ENCODE measurements at places on chromosomes 3 and 15.

DNA sequence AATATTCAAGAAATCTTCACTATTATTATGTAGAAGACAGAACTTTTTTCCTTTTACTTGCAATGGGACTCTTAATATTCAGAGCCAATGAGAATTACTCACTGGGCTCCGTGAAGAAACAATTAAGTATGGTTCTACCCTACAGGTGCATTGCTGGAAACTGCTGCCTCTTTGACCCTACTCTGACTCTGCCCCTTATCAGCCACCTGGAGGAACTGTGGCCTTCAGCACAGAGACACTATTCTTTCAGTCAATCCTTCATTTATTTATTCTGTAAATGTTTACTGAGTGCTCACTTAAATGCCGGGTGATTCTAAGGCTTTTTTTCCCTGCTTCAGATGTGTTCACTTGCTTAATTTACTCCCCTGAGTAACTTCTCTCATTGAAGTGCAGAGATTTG, 163.2 kb downstream of the SYNPR start:
- DNase-seq = no peak

- DNase-seq = peak; percentile 32
Observed at GRCh38 chr15:68191555-68191954, 13.6 kb downstream of the CALML4 start.

GRCh38 chr3:81911221-81911620, 149.8 kb upstream of the GBE1 start:
- DNase-seq = no peak

DNA sequence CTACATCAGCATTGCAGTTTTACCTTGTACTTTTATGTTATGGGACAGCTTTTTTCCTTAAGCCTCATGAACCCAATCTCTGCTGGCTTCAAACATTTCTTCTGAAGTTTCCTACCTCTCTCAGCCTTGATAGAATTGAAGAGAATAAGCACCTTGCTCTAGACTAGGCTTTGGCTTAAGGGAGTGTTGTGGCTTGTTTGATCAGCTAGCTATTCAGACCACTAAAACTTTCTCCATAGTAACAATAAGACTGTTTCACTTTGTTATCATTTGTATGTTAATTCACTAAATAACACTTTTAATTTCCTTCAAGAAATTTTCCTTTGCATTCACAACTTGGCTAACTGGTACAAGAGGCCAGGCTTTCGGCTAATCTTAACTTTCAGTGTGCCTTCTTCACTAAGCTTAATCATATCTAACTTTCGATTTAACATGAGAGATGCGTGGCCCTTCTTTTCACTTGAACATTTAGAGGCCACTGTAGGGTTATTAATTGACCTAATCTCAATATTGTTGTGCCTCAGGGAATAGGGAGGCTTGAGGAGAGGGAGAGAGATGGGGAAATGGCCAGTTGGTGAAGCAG, 8.1 kb upstream of the TIGIT start:
- DNase-seq = no peak

GRCh38 chr3:175338775-175339535, 479.8 kb downstream of the NAALADL2 start:
- no peak for DNase-seq

- DNase-seq = no peak
Observed at GRCh38 chr3:53346514-53346913, 829 bp downstream of the DCP1A start.

GRCh38 chr3:14803981-14804834, 14.6 kb upstream of the FGD5 start:
- DNase-seq = no peak

- no peak for DNase-seq
Observed at GRCh38 chr3:45487508-45487907, 99.1 kb downstream of the LARS2 start.

GRCh38 chr15:95946241-95946640, 384.3 kb upstream of the NR2F2 start:
- DNase-seq = no peak

DNA sequence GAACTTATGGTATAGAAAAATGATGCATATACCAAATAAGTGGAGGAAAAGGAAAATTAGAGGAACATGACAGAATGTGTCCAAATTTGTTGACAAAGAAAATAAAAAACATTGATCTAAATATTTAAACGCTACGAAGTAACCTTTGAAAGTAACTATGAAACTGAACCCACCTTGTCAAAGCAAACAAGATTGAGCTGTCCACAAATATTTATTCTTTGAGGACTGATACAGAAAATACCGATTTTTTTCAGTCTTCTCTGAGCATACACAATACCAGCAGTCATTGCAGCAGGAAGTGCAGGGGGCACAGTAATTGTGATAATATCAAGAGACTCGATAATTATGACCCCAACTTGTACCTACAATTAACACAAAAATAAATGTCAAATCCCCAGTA, 40.0 kb downstream of the ATP13A3 start:
- no peak for DNase-seq

DNA sequence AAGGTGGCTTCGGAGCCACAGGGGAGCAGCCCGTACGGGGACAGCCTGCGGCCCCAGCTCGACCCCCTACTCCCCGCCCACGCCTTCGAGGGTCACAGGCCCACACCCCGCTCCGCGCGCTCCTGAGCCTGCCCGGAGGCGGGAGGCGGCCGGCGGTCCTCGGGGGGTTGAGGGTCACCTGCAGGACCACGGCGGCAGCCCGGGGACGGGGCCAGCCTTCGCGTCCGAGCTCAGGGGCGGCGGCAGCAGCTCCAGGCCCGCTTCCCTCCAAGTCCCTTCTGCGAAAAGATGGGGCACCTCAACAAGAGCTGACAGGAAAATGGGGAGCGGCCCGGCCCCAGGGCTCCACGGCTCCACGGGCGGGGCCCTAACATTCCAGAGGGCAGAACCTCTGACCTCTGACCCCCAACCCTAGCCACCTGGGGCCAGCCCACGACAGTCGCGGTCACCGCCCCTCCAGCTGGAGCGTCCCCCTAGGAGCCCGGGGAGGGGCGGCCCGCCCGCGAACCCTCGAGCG, 428 bp downstream of the LYSMD4 start:
- no peak for DNase-seq

DNA sequence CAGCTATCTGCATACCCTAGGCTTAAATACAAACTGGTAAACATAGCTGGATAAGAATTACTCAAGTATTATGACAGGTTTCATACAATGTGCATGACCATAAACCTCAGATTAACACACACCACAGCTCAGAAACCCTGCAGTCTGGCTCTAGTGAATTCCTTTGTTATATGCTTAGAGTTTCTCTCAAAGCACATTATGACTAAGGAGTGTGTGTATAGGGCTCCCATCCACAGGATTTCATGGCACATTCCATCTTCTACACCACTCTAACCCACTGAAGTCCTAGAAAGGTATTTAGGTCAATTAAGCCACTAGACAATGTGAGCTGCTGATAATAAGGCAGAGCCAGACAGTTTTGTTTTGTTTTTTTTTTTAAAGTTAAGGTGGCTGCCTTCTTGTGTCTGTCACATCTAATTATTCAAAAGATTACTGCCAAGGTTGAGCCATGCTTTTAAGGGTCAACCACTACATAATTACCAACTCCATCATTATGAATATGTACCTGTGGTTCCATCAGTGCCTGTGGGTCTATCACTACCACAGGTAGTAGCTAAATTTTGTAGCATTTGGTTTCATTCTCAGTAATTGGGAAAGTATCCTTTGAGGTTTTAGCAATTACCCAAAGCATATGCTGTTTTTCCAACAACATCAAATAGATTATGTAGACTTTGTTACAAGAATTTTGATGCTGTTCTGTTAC, 107.0 kb downstream of the ALCAM start:
- no peak for DNase-seq

DNA sequence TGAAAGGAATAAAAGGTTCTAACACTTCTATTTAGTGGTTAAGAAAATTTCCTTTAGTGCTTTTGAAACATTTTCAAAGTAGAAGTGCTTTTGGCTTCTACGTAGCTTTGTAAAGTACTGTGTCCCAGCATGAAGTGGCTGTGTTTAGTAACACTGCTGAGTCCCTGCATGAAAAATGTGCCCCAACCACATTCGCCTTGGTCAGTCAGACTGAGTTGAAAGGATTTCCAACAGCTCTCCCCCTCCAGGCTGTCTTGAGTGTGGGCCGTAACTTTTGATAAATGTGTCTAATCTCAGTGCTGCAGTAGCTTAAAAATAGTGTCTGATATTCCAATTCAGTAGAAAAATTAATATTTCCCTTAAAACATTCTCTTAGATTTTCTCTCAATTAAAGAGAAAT, 115.0 kb downstream of the NR1D2 start:
- DNase-seq = peak; percentile 5

DNA sequence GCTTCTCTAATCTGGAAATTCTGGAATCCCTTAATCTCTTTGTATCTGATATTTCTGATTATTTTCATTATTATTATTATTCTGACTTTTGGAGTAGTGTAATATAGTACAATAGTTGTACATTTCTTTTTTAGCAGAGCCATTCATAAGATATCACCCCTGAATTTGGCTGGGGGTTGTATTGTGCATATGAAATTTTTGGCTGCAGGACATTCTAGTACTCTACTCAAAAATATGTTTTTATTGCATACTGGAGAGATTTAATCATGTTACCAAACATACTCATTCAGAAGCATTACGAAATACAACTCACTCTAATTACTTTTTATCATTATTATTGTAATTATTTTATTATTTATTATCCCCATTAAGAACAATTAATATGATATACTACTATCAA, 589.7 kb upstream of the KCNMB2 start:
- no peak for DNase-seq

DNA sequence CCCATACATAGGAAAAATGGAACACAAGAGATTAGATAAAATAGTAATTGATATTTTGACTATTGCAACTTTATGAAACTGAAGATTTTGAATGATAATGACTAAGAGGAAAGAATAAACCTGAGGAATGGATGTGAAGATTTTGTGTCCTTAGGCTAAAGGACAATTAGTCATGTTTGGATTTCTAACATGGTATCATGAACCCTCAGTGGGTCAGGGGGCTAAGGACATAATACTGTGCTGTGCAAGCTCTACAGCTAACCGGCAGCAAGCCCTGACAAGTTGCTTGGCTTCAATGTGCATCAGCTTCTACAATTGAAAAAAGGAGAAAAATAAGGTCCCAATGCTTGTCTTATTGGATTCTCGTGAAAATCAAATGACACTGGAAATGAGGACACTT, 491.0 kb downstream of the MECOM start:
- DNase-seq = no peak

GRCh38 chr3:127706312-127706711, 33.6 kb downstream of the ABTB1 start:
- DNase-seq = no peak

DNA sequence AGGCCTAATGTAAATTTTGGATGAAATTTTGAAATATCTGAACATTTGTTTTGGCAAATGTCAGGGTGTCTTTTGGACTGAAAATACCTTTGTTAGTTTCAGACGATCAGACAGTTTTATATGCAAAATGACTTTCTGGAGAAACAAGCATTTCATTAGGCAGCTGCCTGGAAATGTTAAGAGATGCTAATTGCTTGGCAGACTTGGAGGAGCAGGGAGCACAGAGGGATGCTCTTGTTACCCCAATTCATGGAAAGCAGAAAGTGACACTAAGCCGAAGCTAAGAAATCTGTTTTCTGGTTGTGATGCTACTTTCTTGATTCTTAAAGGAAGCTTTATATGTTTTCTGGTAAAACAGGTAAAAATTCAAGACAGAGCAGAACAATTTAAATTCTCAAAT, 204.3 kb upstream of the GBE1 start:
- peak; percentile 38 for DNase-seq

GRCh38 chr3:39185326-39185958, 7.0 kb downstream of the XIRP1 start:
- DNase-seq = no peak

DNA sequence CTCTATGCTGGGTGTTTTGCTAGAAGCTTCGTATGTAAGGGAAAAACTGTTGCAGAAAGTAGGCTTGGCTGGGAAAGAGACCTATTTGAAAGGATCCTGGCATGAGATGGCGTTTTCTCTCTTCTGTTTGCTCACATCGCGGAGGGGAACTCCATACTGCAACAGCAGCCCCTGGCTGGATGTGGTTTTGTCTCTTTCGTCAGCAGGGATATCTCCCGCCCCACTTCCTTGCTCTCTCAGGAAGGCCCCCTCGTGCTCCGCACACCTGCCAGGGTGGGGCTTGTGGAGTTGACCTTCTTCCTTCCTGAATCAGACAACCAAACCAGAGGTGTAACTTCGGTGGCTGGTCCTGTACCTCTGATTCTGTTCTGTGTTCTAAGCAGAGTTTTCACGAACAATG, 26.4 kb upstream of the MYZAP start:
- DNase-seq = no peak

GRCh38 chr3:65811892-65812291, 226.8 kb downstream of the MAGI1 start:
- DNase-seq = no peak

GRCh38 chr3:5160940-5161858, 26.3 kb upstream of the EDEM1 start:
- DNase-seq = no peak

GRCh38 chr3:120040813-120041377, 53.4 kb downstream of the GSK3B start:
- no peak for DNase-seq

GRCh38 chr3:2655229-2655701, 454.9 kb downstream of the IL5RA start:
- no peak for DNase-seq

DNA sequence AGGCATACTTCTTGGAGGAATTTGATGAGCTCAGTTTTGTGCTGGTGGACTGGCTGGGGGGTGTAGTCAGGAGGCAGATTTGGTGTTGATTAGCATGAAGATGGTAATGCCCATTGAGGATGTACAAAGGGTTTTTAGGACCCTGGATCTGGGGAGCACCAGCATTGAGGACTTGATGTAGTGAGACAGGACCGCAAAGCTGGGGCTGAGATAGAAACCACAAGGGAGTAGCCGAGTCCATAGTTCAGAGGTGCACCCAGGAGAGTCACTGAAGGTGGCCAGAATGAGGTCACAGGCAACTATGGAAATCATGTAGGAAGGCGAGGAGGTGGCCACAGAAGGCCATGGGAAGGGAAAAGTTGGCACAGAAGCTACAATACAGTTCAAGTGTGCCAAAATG, 2.7 kb upstream of the CDC25A start:
- DNase-seq = no peak

GRCh38 chr3:157261000-157261399, 101.1 kb upstream of the CCNL1 start:
- DNase-seq = no peak

GRCh38 chr3:172309059-172309458, 139.2 kb downstream of the GHSR start:
- DNase-seq = no peak

- no peak for DNase-seq
Observed at GRCh38 chr3:27606537-27606936, 115.6 kb downstream of the EOMES start.
